ENCODE measurements at places on chromosomes 3 and 15.

DNA sequence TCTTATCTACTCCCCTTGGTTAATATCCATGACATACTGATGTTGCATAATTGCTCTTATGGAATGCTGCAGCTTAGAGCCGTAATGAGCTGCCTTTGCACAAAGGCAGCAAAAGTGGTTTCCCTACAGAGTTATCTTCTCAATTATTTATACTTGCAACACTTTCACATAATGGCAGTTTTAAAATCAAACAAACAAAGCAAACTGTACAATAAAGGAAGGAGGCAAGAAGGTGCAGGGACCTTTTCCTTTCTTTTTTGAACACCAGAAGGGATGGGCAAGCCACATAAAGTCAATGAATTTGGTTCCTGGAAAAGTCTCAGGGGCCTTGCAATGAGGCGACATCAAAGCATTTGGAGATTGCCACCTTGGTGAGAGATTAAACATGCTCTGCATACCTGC is 188.0 kb downstream of the MEIS2 start:
- DNase-seq: no peak

DNA sequence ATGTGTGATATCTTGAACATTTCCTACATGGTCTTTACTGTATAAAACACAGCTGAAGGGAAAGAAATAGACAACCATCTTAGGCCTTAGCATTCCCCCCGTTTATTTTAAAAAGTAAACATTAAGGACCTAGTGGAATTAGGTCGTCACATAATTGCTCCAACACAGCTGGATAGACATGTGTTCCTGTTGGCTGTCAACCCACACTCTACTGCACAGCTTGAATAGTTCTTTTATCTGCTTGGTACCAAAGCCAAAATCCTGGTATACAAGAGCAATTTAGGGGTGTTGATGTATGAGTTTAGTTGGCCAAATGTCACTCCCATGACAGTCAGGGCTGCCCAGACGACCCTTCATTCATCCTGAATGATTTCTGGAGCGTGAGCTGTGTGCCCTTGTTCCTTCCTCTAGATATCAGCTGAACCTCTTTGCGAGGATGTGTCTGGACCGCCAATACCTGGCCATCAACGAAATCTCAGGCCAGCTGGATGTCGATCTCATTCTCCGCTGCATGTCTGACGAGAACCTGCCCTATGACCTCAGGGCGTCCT is 179.7 kb downstream of the ITPR1 start:
- no peak for DNase-seq

DNA sequence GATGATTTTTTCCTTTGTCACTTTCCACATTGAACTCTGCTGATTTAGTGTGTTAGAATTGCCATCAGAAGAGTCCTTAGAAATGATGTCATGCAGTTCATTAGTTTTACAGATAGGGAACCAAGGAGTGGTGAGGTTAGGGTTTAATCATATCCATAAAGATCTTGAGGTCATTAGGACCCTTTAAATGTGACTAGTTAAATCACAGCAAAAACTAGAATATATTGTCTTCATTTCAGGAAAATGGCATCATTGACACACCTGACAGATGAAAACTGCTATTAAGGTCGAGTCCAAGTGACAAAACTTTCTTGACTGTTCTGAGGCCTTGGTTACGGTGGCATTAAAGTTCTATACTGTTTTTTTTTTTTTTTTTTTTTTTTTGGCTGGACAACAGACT is 50.5 kb downstream of the MBNL1 start:
- no peak for DNase-seq

DNA sequence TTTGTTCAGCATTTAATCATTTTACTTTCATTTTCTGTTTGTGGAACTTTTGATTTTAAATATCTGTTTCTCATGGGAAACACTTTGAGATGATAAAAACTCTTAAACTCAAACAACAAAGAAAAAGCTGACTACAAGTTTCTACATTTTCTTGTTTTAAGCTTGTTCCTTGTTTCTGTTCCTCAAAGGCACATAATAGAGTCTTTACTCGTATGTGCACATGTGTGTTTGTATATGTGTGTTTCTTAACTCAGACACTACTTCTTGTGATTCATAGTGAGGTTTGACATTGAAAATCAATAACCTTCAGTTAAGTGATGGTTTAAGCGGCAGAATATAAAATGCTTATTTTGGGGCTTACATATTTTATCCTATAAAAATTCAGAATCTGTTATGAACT is 786.7 kb upstream of the EPHA6 start:
- no peak for DNase-seq

GRCh38 chr3:142875583-142876207 is 13.2 kb downstream of the PCOLCE2 start:
- no peak for DNase-seq

GRCh38 chr3:157030712-157031111 is 129.2 kb downstream of the CCNL1 start:
- DNase-seq: no peak

DNA sequence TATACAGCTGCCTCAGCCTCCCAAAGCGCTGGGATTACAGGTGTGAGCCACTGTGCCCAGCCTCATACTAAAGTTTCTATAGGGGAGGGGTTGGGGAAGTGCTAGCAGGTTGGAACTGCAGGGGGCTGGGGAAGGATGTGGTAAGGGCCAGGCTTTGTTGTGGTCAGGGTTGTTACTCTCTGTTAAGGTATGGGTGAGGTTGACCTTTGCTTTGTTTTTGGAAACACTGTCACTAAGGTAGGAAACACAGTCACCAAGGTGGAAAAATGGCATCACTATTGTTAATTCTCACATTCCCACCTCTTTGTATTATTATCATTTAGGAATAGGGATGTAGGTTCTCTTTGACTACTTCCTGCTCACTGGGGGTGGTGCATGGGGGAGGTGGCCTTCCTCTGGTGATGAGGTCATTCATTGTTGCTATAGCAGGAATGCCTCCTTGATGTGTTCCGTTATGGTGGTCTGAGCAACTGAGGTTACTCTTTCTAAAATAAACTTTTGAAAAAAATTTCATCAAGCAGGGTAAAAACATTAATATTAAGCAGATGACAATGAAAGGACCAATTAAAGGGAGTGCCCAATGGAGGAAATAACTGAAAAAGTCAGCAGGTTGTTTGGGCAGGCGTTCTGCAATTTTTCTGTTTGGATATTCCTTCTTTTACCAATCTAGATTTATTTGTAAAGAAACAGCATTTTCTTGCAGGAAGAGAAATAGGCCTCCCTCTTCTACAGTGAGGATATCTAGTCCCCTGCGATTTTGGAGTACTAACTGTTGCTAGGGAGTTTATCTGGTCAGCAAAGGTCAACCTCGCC is 150.5 kb downstream of the WDR76 start:
- no peak for DNase-seq

GRCh38 chr15:76502678-76503077 is 166.1 kb downstream of the ISL2 start:
- DNase-seq: no peak

GRCh38 chr15:77266708-77267386 is 153.1 kb downstream of the PEAK1 start:
- DNase-seq: no peak
